ENCODE measurements at places on chromosomes 6 and 20. TPM values are rescaled to one million over a fixed set of nuclear protein-coding genes. Genes with fewer than 3 reads are reported as not detected.
A peak's percentile ranks its signal among the peaks of the same experiment; 100 is the strongest.

- H3K36me3 ChIP-seq: no peaks in the 10 kb centered on the region
- DNase-seq: no peak
- H3K4me3 ChIP-seq: no peak overlapping the region
- H3K27ac ChIP-seq: no peak overlapping the region
- no peaks in the 10 kb centered on the region for H3K27me3 ChIP-seq
Observed at GRCh38 chr20:58602124-58602523, 49.0 kb upstream of the STX16 start.

Gene TEAD3
- 20.4 TPM for total RNA-seq

DNA sequence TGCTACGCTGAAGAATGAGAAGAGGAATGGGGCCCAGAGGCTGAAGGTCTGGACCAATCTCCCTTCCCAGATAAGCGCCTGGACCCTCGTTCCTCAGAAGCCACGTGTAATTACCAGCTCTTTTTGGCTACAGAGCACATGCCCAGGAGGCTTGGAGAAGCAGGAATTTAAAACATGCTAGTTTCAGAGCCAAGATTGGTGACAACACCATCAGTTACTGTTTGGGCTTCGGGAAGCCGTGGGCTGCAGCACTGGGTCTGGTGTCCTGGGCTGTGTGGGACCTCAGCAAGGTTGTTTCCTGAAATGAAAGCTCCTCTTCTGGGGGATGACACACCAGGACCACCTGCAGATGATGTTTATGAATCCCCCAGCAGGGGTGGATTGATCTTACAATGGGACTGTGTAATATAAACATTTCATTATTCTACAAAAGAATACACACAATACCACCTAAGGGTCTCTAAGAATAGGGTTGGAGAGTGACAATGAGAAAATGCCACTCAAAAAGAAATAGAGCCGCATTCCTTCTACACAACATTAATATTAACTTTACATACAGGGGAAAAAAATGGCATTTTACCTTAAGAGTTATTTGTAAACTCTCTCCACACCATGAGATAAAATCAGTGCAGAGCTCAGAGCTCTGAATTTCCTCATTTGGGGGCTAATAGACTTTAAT, 207.8 kb upstream of the FOXQ1 start:
- no peaks in the 10 kb centered on the region for H3K27me3 ChIP-seq
- no peak overlapping the region for H3K27ac ChIP-seq
- DNase-seq: no peak
- no peaks in the 10 kb centered on the region for H3K36me3 ChIP-seq

- no peak overlapping the region for H3K27ac ChIP-seq
- no peaks in the 10 kb centered on the region for H3K36me3 ChIP-seq
- H3K4me3 ChIP-seq: no peak overlapping the region
- H3K4me1 ChIP-seq: no peaks in the 10 kb centered on the region
- no peak for DNase-seq
Observed at GRCh38 chr6:119527231-119527578, 177.6 kb upstream of the MAN1A1 start.

Gene WFDC13
- total RNA-seq: not detected

GRCh38 chr6:107770541-107770940, 53.6 kb downstream of the SCML4 start:
- no peak for DNase-seq
- H3K27ac ChIP-seq: no peak overlapping the region
- no peak overlapping the region for H3K4me3 ChIP-seq
- H3K4me1 ChIP-seq: no peaks in the 10 kb centered on the region

GRCh38 chr6:143695130-143695968, 17.6 kb downstream of the PHACTR2 start:
- no peaks in the 10 kb centered on the region for H3K27me3 ChIP-seq
- no peak overlapping the region for H3K4me3 ChIP-seq
- peaks cover 53% of the 10 kb centered on the region for H3K4me1 ChIP-seq
- no peaks in the 10 kb centered on the region for H3K36me3 ChIP-seq
- H3K27ac ChIP-seq: peak overlapping the region; percentile 35

DNA sequence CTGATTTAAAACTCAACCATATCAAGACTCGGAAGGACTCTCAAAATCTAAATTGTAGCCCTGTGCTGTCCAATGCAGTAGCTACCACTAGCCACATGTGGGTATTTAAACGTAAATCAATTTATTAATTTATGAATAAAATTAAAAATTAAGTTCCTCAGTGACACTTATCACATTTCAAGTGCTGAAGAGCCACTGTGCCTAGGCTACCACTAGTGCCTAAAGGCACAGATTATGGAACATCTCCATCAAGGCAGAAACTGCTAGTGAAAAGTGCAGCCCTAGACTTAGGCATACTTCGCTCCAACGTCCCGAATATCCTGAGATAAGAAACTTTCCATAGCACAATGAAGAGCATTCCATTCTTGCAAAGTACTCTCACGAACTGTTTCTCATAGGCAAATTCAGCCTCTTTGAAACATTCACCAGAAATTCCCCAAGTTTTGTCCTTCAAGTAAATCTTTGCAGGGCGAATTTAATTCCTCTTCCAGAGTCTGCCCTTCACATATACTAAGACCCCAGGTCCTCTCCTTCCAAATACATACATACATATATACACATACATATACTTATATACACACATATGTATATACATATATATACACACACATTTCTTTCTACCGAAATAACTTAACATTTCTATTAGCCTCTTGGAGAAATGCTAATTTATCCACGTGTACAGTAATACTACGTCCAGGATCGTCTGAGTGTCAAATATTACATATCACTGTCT, 1.3 kb downstream of the SUPT3H start:
- H3K4me1 ChIP-seq: peaks cover 23% of the 10 kb centered on the region
- peak overlapping the region; percentile 100 for H3K27ac ChIP-seq
- peak; percentile 24 for DNase-seq
- no peaks in the 10 kb centered on the region for H3K36me3 ChIP-seq
- peak overlapping the region; percentile 82 for H3K4me3 ChIP-seq
- no peaks in the 10 kb centered on the region for H3K27me3 ChIP-seq

Gene ANKEF1
- total RNA-seq: 4.7 TPM

DNA sequence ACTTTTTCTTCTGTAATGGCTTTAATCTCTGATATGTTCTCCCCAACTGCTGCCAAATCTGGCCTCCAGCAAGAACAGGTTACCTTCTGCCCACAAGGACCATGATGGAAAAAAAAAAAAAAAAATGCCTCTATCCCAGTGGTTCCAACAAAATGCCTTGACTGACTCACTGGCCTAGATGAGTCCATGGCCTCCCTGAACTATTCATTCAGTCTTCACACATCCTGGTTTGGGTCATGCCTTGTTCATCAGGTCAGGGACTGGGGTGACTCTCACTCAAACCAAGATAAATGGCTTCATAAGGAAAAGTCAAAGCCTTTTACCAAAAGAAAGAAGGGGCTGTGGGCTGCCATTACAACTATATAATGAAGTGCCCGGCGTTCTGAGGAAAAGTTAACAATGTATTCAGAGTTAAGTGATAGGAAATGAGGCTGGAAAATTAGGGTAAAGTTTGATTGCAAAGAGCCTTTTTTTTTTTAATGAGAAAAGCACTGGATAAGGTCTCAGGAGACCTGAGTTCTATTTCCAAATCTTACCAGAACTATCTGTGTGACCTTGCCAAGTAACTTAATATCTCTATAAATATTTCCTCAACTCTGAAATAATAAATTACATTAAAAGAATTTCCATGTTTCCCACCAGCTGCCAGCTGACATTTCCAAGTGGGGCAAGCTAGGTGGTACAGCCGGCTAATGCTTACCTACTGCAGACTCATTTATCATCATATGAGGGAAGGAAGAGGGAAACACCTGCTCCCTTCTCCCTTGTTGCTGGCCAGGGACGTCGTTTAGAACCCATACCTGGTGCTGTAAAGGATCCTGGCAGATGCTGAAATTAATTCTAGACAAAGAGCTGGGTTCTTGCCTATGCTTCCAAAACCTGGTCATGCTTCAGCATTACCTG, 380.0 kb upstream of the MARCKS start:
- no peak overlapping the region for H3K27ac ChIP-seq
- no peak overlapping the region for H3K4me3 ChIP-seq
- H3K4me1 ChIP-seq: no peaks in the 10 kb centered on the region
- no peaks in the 10 kb centered on the region for H3K27me3 ChIP-seq
- no peaks in the 10 kb centered on the region for H3K36me3 ChIP-seq

- no peak overlapping the region for H3K4me3 ChIP-seq
- no peaks in the 10 kb centered on the region for H3K4me1 ChIP-seq
- DNase-seq: no peak
- H3K27ac ChIP-seq: no peak overlapping the region
- no peaks in the 10 kb centered on the region for H3K27me3 ChIP-seq
Observed at GRCh38 chr20:44901974-44902373, 7.9 kb upstream of the PABPC1L start.

Gene PACRG
- 0.32 TPM for total RNA-seq

DNA sequence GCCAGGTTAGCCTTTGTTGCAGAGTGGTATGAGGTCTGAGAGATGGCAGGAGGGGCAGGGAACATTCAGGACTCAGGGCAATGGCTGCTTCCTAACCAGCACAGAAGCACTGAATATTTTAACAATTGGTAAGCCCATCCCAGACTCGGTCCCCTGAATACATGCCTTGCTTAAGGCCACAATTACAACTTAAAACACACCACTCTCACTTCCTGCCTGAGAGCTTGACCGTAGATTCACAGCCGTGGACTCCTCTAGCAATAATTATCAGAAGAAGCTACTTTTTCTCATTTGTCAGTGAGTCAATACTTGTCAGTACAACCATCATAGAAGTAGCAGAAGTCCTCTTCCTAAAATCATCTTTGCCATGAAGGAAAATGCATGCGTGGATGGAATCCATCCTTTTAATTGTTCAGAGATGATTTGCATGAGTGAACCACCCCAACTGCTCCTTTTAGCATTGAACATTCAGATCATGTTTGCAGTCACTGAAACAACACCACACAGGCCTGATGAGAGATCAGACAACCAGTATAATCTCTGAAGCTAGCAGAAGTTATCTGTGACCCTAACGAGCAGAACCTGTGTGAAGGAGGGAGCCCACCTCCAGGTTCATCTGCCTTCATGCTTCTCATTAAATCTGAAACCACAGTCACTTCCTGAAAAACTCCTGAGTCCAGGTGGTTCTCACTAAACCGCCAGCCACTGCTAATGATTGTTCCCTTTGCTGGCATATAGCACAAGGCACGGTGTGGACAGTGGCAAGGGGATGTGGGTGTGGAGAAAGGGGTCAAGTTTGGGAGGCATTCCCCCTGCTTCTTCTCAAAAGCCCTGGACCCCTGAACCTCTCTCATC, 333.9 kb upstream of the CNR1 start:
- no peaks in the 10 kb centered on the region for H3K27me3 ChIP-seq
- no peaks in the 10 kb centered on the region for H3K36me3 ChIP-seq
- no peak overlapping the region for H3K4me3 ChIP-seq
- DNase-seq: no peak
- H3K4me1 ChIP-seq: no peaks in the 10 kb centered on the region

GRCh38 chr20:33803921-33804337, 7.2 kb upstream of the CHMP4B start:
- H3K36me3 ChIP-seq: no peaks in the 10 kb centered on the region
- H3K4me1 ChIP-seq: peaks cover 3% of the 10 kb centered on the region
- H3K4me3 ChIP-seq: no peak overlapping the region
- peak overlapping the region; percentile 61 for H3K27ac ChIP-seq
- no peaks in the 10 kb centered on the region for H3K27me3 ChIP-seq

GRCh38 chr6:56480246-56480645, 162.4 kb downstream of the DST start:
- no peak overlapping the region for H3K27ac ChIP-seq
- peaks cover 6% of the 10 kb centered on the region for H3K4me1 ChIP-seq
- H3K4me3 ChIP-seq: no peak overlapping the region
- no peak for DNase-seq
- peaks cover 3% of the 10 kb centered on the region for H3K36me3 ChIP-seq

- no peaks in the 10 kb centered on the region for H3K36me3 ChIP-seq
- peaks cover 9% of the 10 kb centered on the region for H3K4me1 ChIP-seq
- H3K4me3 ChIP-seq: no peak overlapping the region
- DNase-seq: no peak
Observed at GRCh38 chr6:22966691-22967422, 397.5 kb downstream of the HDGFL1 start.

- H3K4me3 ChIP-seq: no peak overlapping the region
- DNase-seq: no peak
- H3K27me3 ChIP-seq: no peaks in the 10 kb centered on the region
- H3K36me3 ChIP-seq: no peaks in the 10 kb centered on the region
Observed at GRCh38 chr20:19330731-19331130, 118.3 kb downstream of the SLC24A3 start.

- no peak for DNase-seq
- H3K4me1 ChIP-seq: no peaks in the 10 kb centered on the region
- H3K27ac ChIP-seq: no peak overlapping the region
- H3K27me3 ChIP-seq: no peaks in the 10 kb centered on the region
- H3K4me3 ChIP-seq: no peak overlapping the region
Observed at GRCh38 chr6:32472781-32473375, 33.2 kb downstream of the HLA-DRA start.

DNA sequence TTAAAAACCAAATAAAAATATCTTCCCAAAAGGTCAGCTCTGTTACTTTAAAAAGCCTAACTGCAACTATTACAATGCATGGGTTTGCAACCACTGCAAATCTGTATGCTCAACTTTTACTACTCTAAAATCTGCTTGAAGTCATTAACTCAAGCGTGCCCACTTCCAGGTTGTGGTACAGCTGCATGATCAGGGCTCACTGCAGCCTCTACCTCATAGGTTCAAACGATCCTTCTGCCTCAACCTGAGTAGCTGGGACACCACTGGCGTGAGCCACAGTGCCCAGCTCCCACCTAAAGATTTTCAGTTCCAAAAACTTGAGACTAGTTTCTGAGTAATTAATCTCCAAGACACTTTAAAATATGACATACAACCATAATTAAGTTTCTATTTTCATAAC, 8.2 kb downstream of the DIDO1 start:
- H3K27ac ChIP-seq: no peak overlapping the region
- peaks cover 49% of the 10 kb centered on the region for H3K4me1 ChIP-seq
- no peaks in the 10 kb centered on the region for H3K36me3 ChIP-seq
- DNase-seq: no peak
- H3K27me3 ChIP-seq: no peaks in the 10 kb centered on the region

DNA sequence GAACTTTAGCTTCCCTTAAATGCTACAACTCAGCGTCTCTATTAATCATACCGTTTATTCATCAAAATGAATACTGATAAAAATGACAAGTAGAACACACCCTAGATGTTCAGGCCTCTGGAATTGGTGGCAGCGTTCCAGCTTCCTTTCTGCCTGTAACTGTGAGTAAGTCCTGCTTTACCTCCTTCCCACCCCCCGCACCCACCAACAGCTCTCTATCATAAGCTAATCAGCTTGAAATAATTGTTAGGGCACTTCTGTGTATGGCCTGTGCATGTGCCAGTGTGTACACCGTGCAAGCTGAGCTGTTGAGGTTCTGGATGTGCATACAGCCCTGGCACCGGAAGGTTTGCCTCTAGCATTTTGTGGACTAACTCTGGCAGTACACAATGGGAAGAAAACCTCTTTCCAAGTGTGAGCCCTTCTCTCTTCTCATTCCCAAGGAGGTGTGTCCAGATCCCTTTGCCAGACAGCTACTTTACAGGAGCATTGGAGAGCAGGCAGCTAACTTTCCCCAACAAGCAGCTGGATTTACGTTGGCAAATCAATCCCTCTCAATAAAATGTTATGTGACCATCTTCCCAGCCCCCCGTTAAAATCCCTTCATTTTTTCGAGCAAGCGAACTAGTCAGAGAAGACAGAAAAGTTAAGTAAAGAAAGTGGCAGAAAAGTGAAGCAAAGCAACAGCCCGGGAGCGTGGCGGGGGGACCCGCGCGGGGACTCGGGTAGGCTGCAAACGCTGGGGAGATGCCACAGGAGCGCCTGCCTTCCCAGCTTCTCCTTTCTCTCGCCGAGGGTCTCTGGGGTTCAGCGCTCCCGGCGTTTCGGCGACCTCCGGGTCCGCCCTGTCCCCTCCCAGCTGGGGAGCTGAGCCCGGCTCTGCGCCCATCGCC, 803 bp upstream of the ADGRG6 start:
- H3K27ac ChIP-seq: peak overlapping the region; percentile 83
- H3K4me3 ChIP-seq: peak overlapping the region; percentile 86
- DNase-seq: peak; percentile 36
- H3K27me3 ChIP-seq: no peaks in the 10 kb centered on the region
- no peaks in the 10 kb centered on the region for H3K36me3 ChIP-seq
- peaks cover 7% of the 10 kb centered on the region for H3K4me1 ChIP-seq

Data from hepatocyte (in vitro differentiated cells).